ENCODE measurements at places on chromosomes 1 and 21. TPM values are rescaled to one million over a fixed set of nuclear protein-coding genes. Genes with fewer than 3 reads are reported as not detected.

The RAB3B gene
- total RNA-seq: not detected

GRCh38 chr1:76891931-76892622 lies 24.8 kb downstream of the ST6GALNAC5 start:
- H3K27me3 ChIP-seq: no peaks in the 10 kb centered on the region
- H3K36me3 ChIP-seq: no peaks in the 10 kb centered on the region
- no peak for DNase-seq
- H3K4me3 ChIP-seq: no peak overlapping the region
- H3K4me1 ChIP-seq: no peaks in the 10 kb centered on the region

DNA sequence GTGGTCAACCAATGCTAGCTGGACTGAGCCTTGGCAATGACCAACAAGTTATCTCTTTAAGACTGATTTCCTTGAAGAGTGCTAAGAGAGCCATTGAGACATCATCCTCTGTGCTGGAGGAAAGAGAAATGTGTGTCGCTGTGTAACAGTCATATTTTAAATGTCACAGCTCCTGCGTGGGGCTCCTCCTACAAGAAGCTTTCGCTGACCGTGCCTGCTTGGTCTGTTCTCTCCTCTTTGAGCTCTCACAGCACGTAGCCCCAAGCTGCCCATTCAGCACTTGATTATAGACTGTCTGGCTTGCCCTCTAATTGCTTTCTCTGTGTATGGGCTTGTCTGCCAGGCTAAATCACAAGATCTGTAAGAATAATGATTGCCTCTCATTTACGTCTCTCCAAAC lies 221.3 kb downstream of the FOXD2 start:
- no peak overlapping the region for H3K27ac ChIP-seq
- no peaks in the 10 kb centered on the region for H3K27me3 ChIP-seq
- H3K4me3 ChIP-seq: no peak overlapping the region
- DNase-seq: no peak

- H3K27ac ChIP-seq: no peak overlapping the region
- no peaks in the 10 kb centered on the region for H3K36me3 ChIP-seq
- H3K4me3 ChIP-seq: no peak overlapping the region
- no peaks in the 10 kb centered on the region for H3K27me3 ChIP-seq
These were observed 221.2 kb downstream of the PRDM2 start for GRCh38 chr1:13921190-13921589.

GRCh38 chr1:92705446-92705845 lies 79.5 kb downstream of the EVI5 start:
- H3K27ac ChIP-seq: no peak overlapping the region
- H3K4me3 ChIP-seq: no peak overlapping the region

DNA sequence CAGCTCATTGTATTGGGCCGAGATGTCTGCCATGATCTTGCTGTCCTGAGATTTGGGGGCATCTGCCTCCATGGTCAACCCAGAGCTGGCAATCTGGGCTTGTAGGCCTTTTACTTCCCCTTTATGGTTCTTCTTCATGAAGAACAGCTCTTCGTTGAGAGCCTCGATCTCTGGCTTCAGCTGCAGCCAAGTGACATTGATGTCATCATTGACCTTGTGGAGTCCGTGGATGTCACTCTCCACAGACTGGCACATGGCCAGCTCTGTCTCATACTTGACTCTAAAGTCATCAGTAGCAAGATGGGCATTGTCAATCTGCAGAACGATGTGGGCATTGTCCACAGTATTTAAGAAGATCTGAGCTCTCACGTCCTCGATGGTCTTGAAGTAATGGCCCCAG lies 29.2 kb downstream of the RAP1A start:
- no peaks in the 10 kb centered on the region for H3K36me3 ChIP-seq
- no peaks in the 10 kb centered on the region for H3K27me3 ChIP-seq
- no peaks in the 10 kb centered on the region for H3K4me1 ChIP-seq
- H3K27ac ChIP-seq: no peak overlapping the region

- no peaks in the 10 kb centered on the region for H3K4me1 ChIP-seq
- H3K36me3 ChIP-seq: no peaks in the 10 kb centered on the region
- no peak overlapping the region for H3K4me3 ChIP-seq
- no peak for DNase-seq
These were observed 29.3 kb downstream of the SDC3 start for GRCh38 chr1:30879126-30879786.

DNA sequence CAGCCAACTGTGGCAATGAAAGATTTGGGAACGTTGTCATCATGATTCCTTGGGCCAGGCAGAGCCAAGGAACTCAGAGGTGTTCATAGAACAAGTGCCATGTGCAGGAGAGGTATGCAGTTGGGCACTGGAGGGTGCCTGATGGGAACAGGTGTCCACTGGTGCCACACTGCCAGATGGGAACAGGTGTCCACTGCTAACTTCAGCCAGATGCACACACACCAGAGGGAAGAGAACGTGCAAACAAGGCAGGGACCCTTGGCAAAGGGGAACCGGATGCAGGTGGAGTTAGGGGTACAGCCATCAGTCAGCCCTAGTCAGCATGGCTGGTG lies 13.5 kb downstream of the OLFML2B start:
- H3K4me1 ChIP-seq: no peaks in the 10 kb centered on the region
- no peaks in the 10 kb centered on the region for H3K27me3 ChIP-seq
- no peak for DNase-seq
- no peak overlapping the region for H3K27ac ChIP-seq
- no peaks in the 10 kb centered on the region for H3K36me3 ChIP-seq
- no peak overlapping the region for H3K4me3 ChIP-seq

DNA sequence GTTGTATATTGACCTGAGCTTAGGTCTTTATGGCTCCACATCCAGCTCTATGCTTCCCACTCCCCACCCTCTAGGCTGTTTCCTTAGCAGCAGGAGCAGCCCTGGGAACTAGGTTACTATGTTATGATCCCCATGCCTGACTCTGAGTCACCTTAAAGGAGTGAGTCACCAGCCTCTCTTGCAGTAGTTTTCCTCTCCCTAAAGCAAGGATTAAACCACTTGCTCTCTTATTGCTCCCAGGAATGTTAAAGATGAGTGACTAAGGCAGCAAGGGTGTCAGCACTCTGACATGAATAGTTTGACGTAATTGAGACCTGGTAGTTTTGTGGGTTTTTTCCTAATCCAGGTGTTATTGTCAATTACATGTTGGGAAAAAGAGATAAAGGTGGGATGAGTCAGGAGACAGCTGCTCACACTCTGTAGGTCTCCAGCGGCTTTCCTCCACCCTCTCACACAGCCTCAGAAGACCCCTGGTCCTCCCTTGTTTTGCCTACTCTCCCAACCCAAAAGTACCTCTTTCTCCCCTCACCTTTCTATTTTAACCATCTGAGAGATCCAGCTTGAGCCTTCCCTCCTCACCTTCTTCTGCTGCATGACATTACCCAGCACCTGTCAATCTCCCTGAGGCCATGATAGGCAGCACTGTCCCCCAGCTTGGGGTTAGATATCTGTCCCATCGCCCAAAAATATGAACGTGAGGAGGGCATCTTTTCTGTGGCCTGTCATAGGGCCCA lies 369.1 kb upstream of the VAMP3 start:
- H3K4me1 ChIP-seq: no peaks in the 10 kb centered on the region
- H3K36me3 ChIP-seq: no peaks in the 10 kb centered on the region
- no peak for DNase-seq

The HMGCL gene
- total RNA-seq: 31.8 TPM

The MMEL1 gene
- not detected for total RNA-seq

GRCh38 chr21:16033193-16033592 lies 303.4 kb downstream of the USP25 start:
- DNase-seq: no peak
- no peaks in the 10 kb centered on the region for H3K36me3 ChIP-seq
- H3K4me3 ChIP-seq: no peak overlapping the region
- no peaks in the 10 kb centered on the region for H3K27me3 ChIP-seq
- no peaks in the 10 kb centered on the region for H3K4me1 ChIP-seq

- H3K27ac ChIP-seq: no peak overlapping the region
- no peak for DNase-seq
- no peaks in the 10 kb centered on the region for H3K27me3 ChIP-seq
- no peak overlapping the region for H3K4me3 ChIP-seq
These were observed 4.2 kb upstream of the PADI1 start for GRCh38 chr1:17200756-17201155.

The FCAMR gene
- not detected for total RNA-seq

- no peak overlapping the region for H3K4me3 ChIP-seq
- DNase-seq: no peak
- H3K4me1 ChIP-seq: no peaks in the 10 kb centered on the region
These were observed 44.5 kb downstream of the LRRC53 start for GRCh38 chr1:74467786-74468377.

GRCh38 chr1:1925437-1926345 lies 6.6 kb upstream of the TMEM52 start:
- H3K36me3 ChIP-seq: no peaks in the 10 kb centered on the region
- no peak for DNase-seq
- no peak overlapping the region for H3K27ac ChIP-seq
- no peak overlapping the region for H3K4me3 ChIP-seq
- H3K27me3 ChIP-seq: no peaks in the 10 kb centered on the region

DNA sequence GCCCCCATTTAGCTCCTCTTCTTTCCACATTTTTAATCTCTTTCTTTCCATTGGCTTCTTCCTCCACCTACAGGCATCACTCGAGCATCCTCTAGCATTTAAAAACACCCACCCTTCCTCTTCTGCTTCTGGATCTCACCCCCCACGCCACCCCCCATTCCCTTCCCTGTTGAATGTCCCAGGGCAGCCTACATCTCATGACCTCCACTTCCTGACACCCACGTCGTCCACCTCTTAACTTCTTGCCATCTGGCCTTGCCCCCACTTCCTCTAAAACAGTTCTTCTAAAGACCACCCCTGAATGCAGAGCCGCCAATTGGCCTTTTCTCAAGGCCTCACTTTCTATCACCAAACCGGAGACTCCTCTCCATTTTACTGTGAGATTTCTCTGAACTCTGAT lies 6.1 kb upstream of the ETNK2 start:
- H3K36me3 ChIP-seq: no peaks in the 10 kb centered on the region
- H3K4me3 ChIP-seq: no peak overlapping the region
- no peaks in the 10 kb centered on the region for H3K4me1 ChIP-seq
- H3K27ac ChIP-seq: no peak overlapping the region
- no peaks in the 10 kb centered on the region for H3K27me3 ChIP-seq
- no peak for DNase-seq

- DNase-seq: no peak
- H3K27ac ChIP-seq: peak overlapping the region; percentile 8
- no peaks in the 10 kb centered on the region for H3K27me3 ChIP-seq
- H3K4me3 ChIP-seq: no peak overlapping the region
These were observed 35.6 kb downstream of the MSTO1 start for GRCh38 chr1:155645648-155646047.

The WDR64 gene
- total RNA-seq: not detected

The RUNX3 gene
- 1.6 TPM for total RNA-seq

GRCh38 chr1:228226956-228227791 lies 19.3 kb downstream of the OBSCN start:
- no peak for DNase-seq
- no peak overlapping the region for H3K4me3 ChIP-seq
- no peaks in the 10 kb centered on the region for H3K4me1 ChIP-seq
- no peaks in the 10 kb centered on the region for H3K27me3 ChIP-seq

- DNase-seq: no peak
- no peaks in the 10 kb centered on the region for H3K27me3 ChIP-seq
- no peaks in the 10 kb centered on the region for H3K36me3 ChIP-seq
- H3K27ac ChIP-seq: no peak overlapping the region
- no peaks in the 10 kb centered on the region for H3K4me1 ChIP-seq
These were observed 83.1 kb downstream of the WLS start for GRCh38 chr1:68149110-68149798.

DNA sequence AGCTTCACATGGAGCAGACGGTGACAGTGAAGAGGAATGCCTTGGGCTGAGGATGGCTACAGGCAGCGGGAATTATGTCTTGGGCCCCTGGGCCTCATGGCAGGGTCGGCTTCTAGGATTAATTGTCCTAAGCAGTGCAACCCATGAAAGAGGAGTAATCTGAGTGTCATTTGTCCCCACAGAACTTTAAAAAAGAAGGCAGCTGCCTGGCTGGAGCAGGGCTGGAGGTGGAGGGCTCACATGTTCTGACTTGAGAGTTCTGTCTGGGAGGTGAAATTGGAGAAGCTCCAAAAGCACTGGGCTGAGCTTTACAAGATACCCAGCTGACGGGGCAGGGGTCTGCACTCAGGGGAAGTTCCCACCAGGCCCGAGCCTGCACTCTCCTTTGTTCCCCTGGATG lies 22.6 kb downstream of the CACNA1S start:
- no peaks in the 10 kb centered on the region for H3K36me3 ChIP-seq
- no peaks in the 10 kb centered on the region for H3K4me1 ChIP-seq
- DNase-seq: no peak

The FMO2 gene
- total RNA-seq: 46.8 TPM

DNA sequence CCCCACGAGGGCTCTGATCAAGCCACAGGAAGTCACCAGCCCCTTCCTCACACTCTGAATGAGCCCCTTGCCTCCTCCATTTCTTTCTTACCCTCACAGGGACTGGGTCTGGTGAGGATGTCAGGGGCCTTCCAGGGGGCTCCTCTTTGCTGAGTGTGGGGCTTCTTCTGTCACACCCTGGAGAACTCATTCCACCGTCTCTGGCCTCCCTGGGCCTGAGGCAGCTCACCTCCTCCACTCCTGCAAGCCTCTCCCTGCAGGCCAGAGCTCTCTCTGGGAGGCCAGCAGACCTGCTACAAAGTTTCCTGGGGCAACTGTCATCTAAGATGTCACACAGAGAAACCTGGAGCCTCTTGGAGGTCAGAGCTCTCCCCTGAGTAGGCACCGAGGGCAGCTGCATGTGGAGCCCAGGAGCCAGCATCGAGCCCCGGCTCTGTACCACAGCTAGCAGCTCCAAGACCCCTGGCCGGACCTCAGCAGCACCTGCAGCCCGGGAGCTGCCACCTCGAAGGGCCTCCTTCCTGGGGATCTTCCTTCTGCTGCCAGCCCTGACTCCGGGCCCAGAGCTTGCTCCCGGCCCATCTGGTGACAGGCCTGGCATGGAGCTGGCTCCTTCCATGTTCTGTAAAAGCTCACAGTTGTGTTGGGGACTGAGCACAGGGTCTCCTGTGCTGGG lies 1.1 kb downstream of the SPOCD1 start:
- no peak for DNase-seq
- H3K4me1 ChIP-seq: no peaks in the 10 kb centered on the region
- H3K27me3 ChIP-seq: no peaks in the 10 kb centered on the region
- H3K36me3 ChIP-seq: no peaks in the 10 kb centered on the region
- H3K4me3 ChIP-seq: no peak overlapping the region
- H3K27ac ChIP-seq: no peak overlapping the region

GRCh38 chr1:42171679-42172266 lies 7.2 kb upstream of the GUCA2A start:
- H3K27me3 ChIP-seq: no peaks in the 10 kb centered on the region
- no peak overlapping the region for H3K4me3 ChIP-seq
- no peaks in the 10 kb centered on the region for H3K36me3 ChIP-seq
- DNase-seq: no peak
- no peaks in the 10 kb centered on the region for H3K4me1 ChIP-seq
